ENCODE measurements at places on chromosomes 5 and 9. TPM values are rescaled to one million over a fixed set of nuclear protein-coding genes. Genes with fewer than 3 reads are reported as not detected.

DNA sequence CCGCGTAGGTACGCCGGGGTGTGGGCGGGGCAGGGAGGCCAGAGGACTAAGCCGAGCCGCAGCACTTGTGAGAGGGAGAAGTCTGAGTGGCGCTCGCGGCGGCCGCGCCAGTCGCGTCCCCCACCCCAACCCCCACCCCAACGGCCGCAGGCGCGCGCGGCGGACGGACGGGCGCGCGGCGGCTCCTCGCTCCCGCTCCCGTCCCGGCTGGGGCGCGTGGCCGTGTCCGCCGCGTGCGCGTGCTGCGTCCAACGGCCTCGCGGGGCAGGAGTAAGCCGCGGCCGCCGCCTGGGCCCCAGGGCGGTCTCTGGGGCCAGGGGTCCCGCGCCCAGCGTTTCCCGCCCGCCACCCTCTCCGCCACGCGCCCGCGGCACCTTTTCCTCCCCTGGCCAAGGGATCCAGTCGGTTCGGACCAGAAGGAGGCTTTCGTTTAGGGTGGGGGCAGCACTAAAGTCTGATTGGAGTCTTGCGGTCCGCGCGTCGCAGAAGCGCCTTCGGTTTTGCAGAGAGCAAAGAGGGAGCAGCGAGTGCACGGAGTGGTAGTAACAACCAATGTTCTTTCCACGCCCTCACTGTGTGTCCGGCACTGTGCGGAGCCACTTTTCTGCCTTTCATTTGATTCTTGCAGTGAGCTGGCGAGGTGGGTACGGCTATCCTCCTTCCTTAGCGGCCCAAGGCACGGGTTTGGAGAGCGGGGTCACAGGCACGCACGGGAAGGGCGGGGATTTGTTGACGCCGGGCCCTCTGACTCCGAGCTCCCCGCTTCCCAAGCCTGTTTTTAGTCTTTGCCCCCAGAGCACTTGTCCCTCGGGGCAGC is 483 bp downstream of the G3BP1 start:
- no peak for DNase-seq

Gene ACSL6
- not detected for total RNA-seq

DNA sequence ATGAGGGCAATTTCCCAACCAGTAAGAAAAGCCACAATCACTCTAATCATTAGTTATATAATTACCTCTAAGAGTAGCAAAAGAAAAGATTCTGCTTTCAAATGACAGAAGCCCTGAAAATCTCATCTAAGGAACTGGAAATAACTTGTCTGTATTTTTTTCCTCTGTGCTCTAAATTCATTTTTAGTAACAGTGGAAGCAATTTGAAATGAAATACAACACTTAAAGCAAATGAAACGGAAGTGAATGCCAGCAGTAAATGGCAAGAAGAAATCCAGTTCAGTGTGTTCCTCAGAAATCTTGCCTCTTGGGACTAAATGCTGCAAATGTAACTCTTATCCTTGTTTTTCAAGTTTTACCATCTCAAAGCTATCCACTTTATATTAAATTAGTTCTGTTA is 294.9 kb downstream of the TAF11L14 start:
- DNase-seq: no peak

DNA sequence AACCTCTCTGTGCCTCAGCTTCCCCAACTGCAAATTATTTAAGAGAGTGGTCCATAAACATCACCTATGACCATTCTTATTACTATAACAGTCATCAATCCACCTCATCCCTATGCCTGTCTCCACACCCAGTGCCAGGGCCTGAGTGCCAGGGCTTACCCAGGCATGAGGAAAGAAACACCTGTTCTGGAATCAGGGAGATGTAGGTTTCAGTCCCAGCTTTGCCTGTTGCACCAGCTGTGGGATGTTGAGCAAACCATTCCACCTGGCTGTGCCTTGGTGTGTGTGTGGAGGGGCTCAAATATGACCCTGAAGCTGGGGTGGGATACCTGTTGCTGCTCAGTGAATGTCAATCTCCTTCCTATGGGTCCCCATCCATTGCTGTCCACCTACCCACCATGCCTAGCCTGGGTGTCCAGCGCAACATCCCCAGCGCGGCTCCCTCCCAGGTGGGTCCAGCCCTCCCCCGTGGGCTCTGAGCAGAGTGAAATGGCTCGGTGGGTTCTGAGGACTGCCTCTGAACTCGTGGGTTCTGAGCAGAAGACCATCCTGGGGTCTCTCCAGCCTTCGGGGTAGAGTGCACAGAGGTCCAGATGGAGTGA is 16.3 kb downstream of the AKNA start:
- DNase-seq: no peak

DNA sequence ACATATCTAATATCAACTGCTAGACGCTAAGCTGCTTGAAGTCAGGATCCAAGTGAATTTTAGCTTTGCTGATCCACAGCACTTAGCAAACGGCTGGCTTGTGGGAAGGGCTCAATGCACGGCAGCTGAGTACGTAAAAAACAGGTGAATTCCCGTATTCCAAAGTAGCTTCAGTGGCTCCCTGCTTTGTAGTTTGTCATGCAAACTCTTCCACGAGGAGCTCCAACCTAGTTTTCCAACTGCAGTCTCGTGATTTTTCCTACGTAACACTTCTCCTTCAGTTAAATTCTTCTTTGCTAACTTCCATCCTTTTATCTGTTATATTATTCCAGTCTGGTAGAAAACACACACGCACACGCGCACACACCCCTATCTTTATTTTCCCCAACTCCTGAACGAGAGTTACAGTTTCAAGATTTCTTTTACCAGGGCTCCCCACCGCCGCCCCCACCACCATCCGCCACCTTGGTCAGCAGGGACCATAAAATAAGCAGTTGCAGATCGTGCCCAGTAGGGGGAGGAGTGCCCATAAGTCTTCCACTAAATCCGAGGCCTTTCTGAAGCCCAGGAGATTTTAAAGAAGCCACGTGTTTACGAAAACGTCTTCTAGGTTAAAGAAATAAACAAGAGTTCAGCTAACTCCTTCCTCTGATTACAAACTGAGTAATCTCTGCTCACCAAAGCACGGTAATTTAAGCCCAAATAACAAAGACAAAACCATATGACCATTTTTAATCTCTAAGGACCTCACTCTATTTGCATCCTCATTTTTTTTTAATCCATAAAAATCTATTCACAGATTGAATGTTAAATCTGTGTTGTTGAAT is 34.8 kb upstream of the TRIO start:
- DNase-seq: peak; percentile 69

GRCh38 chr5:169999621-170000020 is 19.3 kb upstream of the INSYN2B start:
- no peak for DNase-seq

GRCh38 chr5:154081246-154081645 is 42.5 kb downstream of the MFAP3 start:
- no peak for DNase-seq

- no peak for DNase-seq
Measured at GRCh38 chr5:66616520-66617225, 20.5 kb downstream of the MAST4 start.

DNA sequence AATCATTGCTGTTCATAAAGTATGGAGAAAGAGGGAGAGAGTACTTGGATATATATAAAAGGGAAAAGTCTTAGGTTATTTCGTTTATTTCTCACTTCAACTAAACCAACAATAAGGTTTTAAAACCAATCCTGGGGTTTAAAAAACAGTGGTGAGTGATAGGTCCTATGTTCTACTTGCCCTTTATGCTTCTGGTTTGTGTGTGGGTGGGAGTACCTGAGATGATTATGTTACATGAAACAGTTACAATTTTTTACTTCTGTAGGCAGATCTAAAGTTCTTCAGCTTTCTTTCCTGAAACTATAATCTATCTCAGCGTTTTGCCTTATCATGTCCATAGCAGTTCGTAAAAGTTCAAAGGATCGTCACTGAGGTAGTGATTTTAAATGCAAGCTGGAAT is 49.2 kb downstream of the STX17 start:
- DNase-seq: no peak

All from HFFc6 (cell line).